ENCODE measurements at places on chromosomes 3 and 15.

DNA sequence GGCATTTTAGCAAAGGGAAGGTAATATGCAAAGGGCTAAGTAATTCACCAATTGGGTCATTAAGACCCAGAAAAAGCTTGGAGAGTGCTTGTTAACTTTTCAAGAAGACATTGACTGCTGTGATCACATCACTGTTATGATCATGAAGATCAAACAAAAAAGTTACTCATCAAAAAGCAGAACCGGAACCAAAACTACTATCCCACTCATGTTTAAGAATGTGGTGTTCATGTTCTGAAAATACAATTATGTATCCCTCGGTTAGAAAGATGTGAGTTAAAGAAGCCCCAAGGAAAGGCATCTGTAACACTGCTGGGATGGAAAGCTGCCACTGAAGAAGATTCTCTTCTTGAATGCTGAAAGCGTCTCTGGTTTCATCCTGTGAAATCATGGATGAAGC lies 32.6 kb downstream of the BBX start:
- DNase-seq = no peak

DNA sequence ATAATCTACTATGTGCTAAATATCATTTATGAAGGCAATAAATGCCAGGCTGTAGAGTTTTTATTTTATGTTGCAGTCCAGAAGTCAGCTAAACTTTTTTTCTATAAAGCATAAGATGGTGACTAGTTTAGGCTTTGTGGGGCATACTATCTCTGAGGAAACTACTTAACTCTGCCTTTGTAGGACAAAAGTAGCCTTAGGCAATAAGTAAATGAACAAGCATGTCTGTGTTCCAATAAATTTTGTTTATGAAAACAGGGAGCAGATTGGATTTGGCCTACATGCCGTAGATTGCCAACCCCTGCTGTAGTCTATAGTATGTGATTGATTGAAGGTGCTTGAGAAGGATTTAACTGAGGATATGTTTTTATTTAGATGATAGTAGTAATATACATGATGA lies 502.5 kb upstream of the NAALADL2 start:
- no peak for DNase-seq

DNA sequence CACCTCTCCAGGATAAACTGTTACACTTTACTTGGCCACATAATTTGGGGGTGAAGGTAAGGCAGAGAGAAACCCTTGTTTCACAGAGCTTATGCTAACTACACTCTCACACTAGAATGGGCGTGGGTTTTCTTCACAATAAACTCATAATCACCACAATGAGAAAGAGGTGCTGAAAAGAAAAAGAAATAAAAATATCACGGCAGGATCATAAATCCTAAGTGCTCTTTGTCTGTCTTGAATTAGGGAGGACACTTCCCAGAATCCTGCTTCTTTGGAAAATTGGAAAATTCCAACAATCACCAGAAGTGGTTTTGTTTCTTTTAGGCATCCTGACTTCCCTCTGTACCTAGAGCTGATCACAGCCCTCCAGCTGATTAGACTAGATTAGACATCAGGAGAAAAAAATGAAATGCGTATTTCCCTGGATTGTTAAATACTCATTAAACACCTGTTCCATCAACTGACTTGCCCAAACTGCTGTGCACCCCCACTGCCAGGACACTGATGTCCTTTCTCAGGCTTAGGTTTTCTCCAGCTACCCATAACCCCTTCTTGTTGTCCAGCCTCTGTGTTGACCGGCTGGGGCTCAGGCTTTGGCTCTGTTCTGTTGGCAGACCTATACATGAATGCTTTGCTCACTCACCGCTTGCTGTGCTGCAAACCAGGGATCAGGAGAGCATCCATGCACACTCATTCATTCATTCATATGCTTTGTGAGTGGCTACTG lies 41.6 kb upstream of the ACKR4 start:
- DNase-seq = no peak

- DNase-seq = no peak
These were observed 187.4 kb downstream of the GOLGA6L6 start for GRCh38 chr15:20353966-20354883.

DNA sequence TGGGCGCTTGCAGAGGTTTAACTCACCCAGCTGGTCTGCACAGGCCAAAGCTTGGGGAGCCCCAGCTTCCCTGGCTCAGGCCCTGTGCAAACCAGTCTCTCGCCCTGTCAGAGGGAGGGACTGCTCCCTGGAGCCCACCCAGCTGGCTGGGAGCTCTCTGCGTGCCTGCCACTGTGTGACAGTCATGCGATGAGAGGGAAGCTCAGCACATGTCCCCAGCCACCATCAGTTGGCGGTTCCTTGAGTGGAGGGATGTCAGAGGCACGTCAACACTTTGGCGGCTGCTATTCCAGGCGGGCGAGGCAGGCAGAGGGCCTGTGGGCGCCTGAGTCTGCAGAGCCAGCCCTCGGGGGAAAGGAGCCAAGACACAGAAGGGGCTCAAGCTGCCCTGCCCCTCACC lies 324.6 kb downstream of the UACA start:
- DNase-seq = no peak

DNA sequence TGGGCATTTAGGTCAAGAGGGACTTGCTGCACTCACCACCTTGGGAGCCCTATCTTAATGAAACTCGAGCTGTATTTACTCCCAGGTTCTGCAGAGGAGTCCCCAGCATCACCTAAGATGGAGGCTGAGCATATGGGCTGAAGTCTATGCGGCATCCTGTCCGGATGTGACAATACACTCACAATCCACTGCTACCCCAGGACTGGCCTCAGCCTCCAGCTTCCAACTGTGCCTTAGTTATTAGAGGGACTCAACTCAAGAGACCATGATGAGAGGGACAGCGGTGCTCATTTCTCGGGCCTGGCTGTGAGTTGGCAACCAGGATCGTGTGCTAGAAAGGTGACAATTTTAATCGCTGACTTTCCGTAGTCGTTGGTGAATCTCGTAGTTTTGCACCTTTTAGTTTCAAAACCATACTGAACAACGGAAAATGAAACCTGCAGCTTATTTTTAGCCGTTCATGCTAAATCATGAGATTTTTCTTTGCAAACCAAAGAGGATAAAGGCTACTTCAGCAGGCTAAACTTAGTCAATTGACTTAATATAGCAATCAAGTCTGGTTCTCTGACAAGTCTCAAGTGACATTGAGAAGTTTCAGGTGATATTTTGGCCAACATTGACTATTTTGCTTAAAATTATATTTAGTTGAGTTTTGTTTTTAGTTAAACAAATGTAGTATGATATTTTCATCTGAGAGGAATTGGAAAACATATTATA lies 11.1 kb downstream of the ZBTB38 start:
- no peak for DNase-seq

GRCh38 chr15:78065284-78065872 lies 12.1 kb downstream of the TBC1D2B start:
- no peak for DNase-seq

GRCh38 chr15:49185473-49185872 lies 15.4 kb downstream of the GALK2 start:
- DNase-seq = no peak

DNA sequence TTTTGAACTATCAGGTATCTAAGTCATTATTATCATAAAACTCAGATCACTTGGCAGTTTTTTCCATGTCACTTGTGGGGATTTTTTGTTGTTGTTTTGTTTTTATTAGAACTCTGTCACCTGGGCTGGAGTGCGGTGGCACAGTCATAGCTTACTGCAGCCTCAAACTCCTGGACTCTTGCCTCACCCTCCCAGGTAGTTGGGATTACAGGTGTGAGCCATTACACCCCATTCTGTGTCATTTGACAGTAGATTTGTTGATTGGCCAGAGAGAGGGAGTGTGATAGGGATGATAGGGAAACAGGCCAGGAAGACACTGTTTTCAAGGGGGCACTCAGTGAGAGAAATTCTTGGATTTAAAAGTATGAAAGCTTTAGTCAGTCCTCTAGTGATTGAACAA lies 54.7 kb upstream of the SCAANT1 start:
- DNase-seq = no peak

DNA sequence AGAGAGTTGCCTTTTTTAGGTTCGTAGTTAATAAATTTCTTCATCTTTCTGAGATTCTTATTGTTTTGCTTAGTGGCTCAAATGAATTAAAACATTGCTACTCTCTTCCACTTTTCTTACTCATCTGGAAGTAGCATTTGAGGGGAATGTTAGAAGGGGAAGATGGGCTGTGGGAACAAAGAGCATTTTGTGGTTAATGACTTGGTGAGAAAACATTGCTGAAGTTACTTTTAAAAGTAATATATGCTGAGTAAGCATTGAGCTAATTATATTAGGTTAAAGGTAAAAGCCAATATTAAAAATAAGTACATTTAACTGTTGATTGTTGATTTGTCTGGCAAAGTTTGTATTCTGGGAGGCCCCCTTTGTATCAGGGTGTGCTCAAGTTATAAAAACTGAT lies 5.7 kb downstream of the MORF4L1 start:
- no peak for DNase-seq

DNA sequence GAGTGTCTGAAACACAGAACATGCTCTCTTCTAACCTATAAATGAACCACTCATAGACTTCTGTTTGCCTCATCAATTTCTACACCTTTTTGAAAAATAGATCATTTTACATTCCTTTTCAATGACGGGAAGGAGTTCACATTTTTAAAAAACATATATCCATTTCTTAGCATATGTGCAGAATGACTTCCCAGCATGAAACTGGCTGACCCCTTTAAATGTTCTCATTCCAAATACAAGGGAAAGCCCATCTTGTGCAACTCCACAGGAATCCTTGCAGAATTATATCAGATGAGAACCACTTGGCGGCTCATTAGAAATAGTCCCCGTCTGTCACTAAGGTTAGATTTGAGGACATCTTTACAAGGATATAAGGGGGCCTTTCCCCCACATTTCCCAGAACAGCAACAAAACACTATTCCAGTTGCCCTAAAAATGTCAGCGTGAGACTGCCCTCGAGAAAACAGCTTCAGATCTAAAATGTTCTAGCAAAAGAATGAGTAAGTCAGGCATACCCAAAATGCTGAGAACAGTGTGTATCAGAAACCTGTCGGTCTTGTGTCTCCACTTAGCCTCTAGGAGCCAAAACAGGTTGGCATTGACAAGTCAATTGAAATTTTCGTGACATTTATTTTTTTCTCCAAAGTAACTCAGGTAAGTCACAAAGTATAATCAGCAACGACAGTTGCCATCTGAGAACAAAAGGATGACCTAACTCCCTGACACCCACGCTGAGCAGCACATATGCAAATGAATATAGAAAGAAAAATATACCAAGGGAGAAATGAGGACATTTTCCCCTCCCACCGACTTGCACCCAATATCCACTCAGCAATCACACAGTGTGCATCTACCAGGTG lies 63.1 kb downstream of the FOXP1 start:
- no peak for DNase-seq

GRCh38 chr3:51559411-51559888 lies 20.9 kb downstream of the RAD54L2 start:
- no peak for DNase-seq

GRCh38 chr3:9190276-9190675 lies 59.2 kb downstream of the SRGAP3 start:
- DNase-seq = no peak

GRCh38 chr15:71746719-71747118 lies 63.6 kb upstream of the NR2E3 start:
- DNase-seq = no peak

- no peak for DNase-seq
These were observed 471.8 kb downstream of the GBE1 start for GRCh38 chr3:81289676-81290075.

DNA sequence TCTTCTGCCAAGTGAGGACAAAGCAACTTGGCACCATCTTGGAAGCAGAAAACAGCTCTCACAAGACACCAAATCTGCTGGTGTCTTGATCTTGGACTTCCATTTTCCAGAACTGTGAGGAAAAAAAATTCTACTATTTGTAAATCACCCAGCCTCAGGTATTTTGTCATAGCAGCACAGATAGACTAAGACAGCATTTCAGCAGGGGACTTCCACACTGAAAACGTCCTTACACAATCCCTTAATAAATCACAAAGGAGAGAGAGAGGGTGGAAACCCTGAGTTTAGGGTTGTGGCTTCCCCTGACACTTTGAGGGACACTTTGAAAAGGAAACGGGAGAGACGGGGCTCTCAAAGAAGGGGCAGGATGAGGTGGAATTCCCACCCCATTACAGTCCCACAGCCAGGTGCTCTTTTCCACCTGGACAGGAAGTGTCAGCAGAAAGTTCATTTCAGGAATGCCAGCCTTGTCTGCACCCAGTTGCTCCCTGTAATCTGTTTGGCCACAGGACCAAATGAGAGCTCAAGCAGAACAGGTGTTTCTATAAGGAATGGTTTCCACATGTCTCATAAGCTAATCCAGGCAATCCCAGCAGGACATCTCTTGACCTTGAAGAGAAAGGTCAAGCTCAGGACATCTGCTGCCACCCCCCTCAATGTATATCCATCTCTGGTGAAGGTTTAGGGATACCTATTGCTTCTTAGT lies 51.3 kb downstream of the MYLK start:
- DNase-seq = no peak

- no peak for DNase-seq
These were observed 44.5 kb upstream of the SLCO2A1 start for GRCh38 chr3:134074001-134074789.

GRCh38 chr15:82135638-82136037 lies 89.8 kb upstream of the MEX3B start:
- no peak for DNase-seq

- DNase-seq = peak; percentile 94
These were observed 263.1 kb upstream of the DNAJC19 start for GRCh38 chr3:181252631-181253030.

GRCh38 chr15:56076640-56077039 lies 83.2 kb upstream of the NEDD4 start:
- no peak for DNase-seq

DNA sequence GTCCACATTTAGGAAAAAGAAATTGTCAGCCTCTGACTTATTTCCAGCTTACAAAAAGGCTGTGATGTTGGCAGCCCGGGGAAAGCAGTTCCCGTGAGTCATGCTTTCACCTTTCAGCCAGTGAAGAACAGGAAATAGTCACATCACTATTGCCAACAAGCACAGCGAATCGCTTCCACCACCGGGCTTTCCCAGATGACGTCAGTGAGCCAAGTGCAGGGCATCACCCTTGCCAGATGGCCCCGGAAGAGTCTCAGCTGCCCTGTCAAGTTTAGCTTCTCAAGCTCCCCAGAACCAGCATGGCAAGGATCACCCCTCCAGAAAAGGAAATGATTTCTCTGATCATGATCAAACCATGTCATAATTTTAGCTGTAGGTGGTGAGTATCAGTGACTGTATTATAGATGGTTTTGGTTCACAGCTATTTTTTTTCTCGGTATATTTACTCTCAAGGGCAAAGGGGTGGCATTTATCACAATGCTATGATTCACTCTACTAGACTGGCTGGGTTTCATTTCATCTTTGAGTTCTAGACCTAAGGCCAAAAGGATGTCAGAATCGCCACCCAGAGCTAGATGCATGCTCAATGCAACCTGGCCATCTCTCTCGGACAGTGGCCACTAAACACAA lies 32.9 kb downstream of the B3GNT5 start:
- peak; percentile 87 for DNase-seq

Measured in NCI-H2081 treated with DMSO at 0.1 percent for 48 hours (cell line).